SJCRH30 (cell line): ENCODE measurements at places on chromosomes 4 and X. TPM values are rescaled to one million over a fixed set of nuclear protein-coding genes. Genes with fewer than 3 reads are reported as not detected.

The MPP1 gene
- total RNA-seq: 0.43 TPM in 1 of 2 replicates, not detected in the other

The RAB28 gene
- total RNA-seq: 32.7 and 40.2 TPM in 2 replicates

The GYPA gene
- 0.23 and 0.28 TPM in 2 replicates for total RNA-seq

The CITED1 gene
- total RNA-seq: 8.1 TPM in 2 replicates

The NALF2 gene
- total RNA-seq: not detected in 2 replicates

The ZNF157 gene
- not detected in 2 replicates for total RNA-seq

The MTMR8 gene
- total RNA-seq: not detected in 2 replicates

The ALB gene
- total RNA-seq: not detected in 2 replicates

The SYNPO2 gene
- total RNA-seq: 8.5 and 9.2 TPM in 2 replicates

The MUC7 gene
- total RNA-seq: 0.06 TPM in 1 of 2 replicates, not detected in the other

- H3K27ac ChIP-seq: no peak overlapping the region
- no peak for DNase-seq
- H3K36me3 ChIP-seq: no peaks in the 10 kb centered on the region
Observed at GRCh38 chr4:38665551-38666411, 1.8 kb downstream of the KLF3 start.

GRCh38 chr4:147717878-147718277 is 14.0 kb upstream of the ARHGAP10 start:
- no peaks in the 10 kb centered on the region for H3K36me3 ChIP-seq
- no peak for DNase-seq
- H3K27me3 ChIP-seq: no peaks in the 10 kb centered on the region
- no peak overlapping the region for H3K27ac ChIP-seq

GRCh38 chr4:162510115-162510514 is 346.3 kb upstream of the FSTL5 start:
- H3K36me3 ChIP-seq: no peaks in the 10 kb centered on the region
- DNase-seq: no peak
- H3K4me3 ChIP-seq: no peak overlapping the region
- no peak overlapping the region for H3K27ac ChIP-seq
- H3K4me1 ChIP-seq: no peaks in the 10 kb centered on the region

- H3K27ac ChIP-seq: no peak overlapping the region
- H3K4me1 ChIP-seq: no peaks in the 10 kb centered on the region; the same call in 1 of the 2 replicates
- H3K4me3 ChIP-seq: no peak overlapping the region
- H3K27me3 ChIP-seq: no peaks in the 10 kb centered on the region
Observed at GRCh38 chr4:158006990-158007389, 165.8 kb downstream of the GASK1B start.

- H3K4me3 ChIP-seq: no peak overlapping the region
- H3K27me3 ChIP-seq: no peaks in the 10 kb centered on the region
- H3K27ac ChIP-seq: no peak overlapping the region
- DNase-seq: no peak
- no peaks in the 10 kb centered on the region for H3K36me3 ChIP-seq
Observed at GRCh38 chr4:80213117-80213815, 16.0 kb downstream of the PRDM8 start.

DNA sequence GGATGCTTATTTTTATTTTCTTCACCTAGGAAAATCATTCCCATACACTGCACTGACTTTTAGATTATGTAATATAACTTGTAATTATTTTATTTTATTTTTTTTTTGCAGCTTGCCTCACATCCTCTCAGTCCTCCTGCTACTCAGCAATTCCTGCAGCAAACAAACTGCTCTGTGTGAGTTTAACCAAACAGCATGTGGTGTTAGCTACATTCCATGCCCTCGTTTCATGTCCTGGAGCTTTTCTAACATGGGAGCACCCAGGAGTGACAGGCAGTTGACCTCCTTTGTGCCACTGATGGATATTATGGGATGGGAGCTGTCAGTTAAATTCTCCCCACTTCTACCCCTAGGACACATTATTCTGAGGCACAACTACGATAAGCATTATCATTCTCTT is 24.8 kb downstream of the CXCL1 start:
- no peak overlapping the region for H3K27ac ChIP-seq
- no peaks in the 10 kb centered on the region for H3K27me3 ChIP-seq
- H3K4me1 ChIP-seq: peaks cover 7% of the 10 kb centered on the region
- no peak overlapping the region for H3K4me3 ChIP-seq
- H3K36me3 ChIP-seq: no peaks in the 10 kb centered on the region

DNA sequence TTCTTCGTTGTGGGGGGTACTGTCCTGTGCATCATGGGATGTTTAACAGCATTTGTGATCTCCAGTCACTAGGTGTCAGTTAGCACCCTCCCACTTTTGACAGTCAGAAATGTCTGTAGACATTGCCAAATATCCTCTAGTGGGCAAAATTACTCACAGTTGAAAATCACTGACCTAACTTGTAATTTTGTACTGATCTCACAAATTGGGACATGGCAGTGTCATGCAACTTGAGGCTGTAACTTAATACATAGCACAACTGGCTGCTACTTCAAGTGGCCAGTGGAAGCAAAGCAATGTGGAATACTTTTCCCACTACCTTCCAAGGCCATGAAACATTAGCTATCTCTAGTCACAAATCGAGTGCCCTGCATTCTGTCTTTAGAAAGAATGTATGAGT is 23.2 kb upstream of the TSPAN7 start:
- no peaks in the 10 kb centered on the region for H3K27me3 ChIP-seq
- no peaks in the 10 kb centered on the region for H3K4me1 ChIP-seq
- DNase-seq: no peak
- H3K27ac ChIP-seq: no peak overlapping the region
- no peaks in the 10 kb centered on the region for H3K36me3 ChIP-seq

DNA sequence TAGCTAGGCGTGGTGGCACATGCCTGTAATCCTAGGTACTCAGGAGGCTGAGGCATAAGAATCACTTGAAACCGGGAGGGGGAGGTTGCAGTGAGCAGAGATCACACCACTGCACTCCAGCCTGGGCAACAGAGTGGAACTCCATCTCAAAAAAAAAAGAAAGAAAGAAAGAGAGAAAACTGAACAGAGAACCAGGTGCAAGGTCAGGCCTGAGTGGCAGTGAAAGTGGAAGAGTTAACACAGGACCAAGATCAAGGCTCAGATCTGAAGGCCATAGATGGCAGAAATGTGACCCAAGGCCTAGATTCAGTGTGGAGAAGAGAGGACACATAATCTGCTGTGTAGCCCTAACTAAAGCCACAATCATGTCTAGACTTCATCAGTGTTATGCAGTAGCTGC is 4.9 kb upstream of the ZNF630 start:
- H3K27ac ChIP-seq: no peak overlapping the region
- DNase-seq: no peak
- H3K27me3 ChIP-seq: no peaks in the 10 kb centered on the region

- H3K27ac ChIP-seq: no peak overlapping the region; the same call in 1 of the 2 replicates
- H3K27me3 ChIP-seq: 0 out of 2 replicates have a peak, but pooled peaks cover 3% of the 10 kb centered on the region
- no peak for DNase-seq
- peaks cover 13% of the 10 kb centered on the region; the same call in 1 of the 2 replicates for H3K4me1 ChIP-seq
- H3K4me3 ChIP-seq: peak overlapping the region; percentile 48
Observed at GRCh38 chr4:76011018-76011670, 3.8 kb upstream of the CXCL9 start.

GRCh38 chrX:37776987-37777325 is 2.9 kb upstream of the CYBB start:
- H3K36me3 ChIP-seq: no peaks in the 10 kb centered on the region
- H3K4me1 ChIP-seq: no peaks in the 10 kb centered on the region
- H3K4me3 ChIP-seq: no peak overlapping the region
- no peaks in the 10 kb centered on the region for H3K27me3 ChIP-seq

- H3K36me3 ChIP-seq: no peaks in the 10 kb centered on the region
- H3K27ac ChIP-seq: no peak overlapping the region
- no peaks in the 10 kb centered on the region for H3K4me1 ChIP-seq
- H3K4me3 ChIP-seq: no peak overlapping the region
Observed at GRCh38 chr4:11106759-11107158, 321.9 kb downstream of the HS3ST1 start.

DNA sequence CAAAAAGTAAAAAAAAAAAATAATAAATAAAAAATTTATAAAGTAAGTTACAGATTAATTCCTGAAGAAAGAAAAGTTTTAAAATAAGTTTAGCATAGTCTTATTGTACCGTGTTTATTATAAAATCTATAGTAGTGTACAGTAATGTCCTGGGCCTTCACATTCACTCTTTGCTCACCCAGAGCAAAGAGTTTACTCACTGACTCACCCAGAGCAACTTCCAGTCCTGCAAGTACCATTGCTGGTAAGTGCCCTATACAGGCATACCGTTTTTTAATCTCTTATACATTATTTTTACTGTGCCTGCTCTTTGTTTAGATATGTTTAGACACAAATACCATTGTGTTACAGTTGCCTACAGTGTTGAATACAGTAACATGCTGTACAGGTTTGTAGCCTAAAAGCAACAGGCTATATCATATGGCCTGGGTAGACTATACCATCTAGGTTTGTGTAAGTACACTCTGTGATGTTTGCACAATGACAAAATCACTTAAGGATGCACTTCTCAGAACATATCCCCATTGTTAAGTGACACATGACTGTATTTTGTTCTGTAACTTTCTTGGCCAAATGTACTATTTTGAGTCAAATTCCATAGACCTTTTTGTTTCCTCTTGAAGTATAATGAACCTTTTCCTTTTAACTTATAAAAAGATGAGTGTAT is 199.0 kb upstream of the NUDT6 start:
- no peak for DNase-seq
- no peak overlapping the region for H3K27ac ChIP-seq
- no peaks in the 10 kb centered on the region for H3K4me1 ChIP-seq
- peaks cover 4% of the 10 kb centered on the region; the same call in 1 of the 2 replicates for H3K36me3 ChIP-seq
- H3K4me3 ChIP-seq: no peak overlapping the region

DNA sequence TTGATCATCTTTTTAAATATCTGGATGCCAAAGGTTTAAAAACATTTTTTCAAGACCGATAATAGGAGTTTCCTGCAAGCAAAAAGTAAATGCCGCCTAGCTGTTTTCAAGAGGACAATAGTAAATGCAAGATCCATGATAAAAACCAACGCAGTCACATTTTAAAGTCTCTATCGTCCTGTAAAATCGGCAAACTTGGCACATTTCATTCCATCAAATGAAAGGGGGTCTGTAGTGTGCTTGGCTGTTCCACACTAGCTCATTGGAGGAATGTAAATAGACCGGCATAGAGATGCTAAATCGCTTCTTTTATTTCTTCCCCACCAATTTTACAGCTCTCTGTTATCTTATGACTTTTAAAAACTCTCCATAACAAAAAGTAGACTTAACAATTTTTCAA is 202.2 kb downstream of the NLGN4X start:
- no peak for DNase-seq
- H3K27ac ChIP-seq: no peak overlapping the region
- no peaks in the 10 kb centered on the region for H3K27me3 ChIP-seq
- no peaks in the 10 kb centered on the region for H3K36me3 ChIP-seq
- no peak overlapping the region for H3K4me3 ChIP-seq

DNA sequence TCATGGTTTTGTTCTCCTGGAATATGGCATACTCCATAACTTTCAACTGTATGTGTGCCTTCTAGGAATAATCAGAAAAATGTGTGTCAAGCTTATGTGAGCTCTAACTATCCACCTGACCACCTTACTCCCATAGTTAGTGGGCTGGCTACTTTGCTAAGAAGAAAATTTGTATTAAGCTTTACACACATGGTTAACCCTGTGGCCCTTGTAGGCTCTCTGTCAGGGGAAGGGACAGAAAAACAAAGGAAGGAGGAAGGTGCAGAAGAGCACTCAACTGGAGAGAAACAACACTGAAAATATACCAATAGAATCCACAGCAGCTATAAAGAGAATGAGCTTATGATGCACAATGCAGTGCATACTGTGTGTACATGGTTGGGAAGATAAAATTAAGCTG is 84.6 kb downstream of the PPP3CA start:
- DNase-seq: no peak
- H3K27ac ChIP-seq: no peak overlapping the region
- no peaks in the 10 kb centered on the region for H3K27me3 ChIP-seq
- H3K4me1 ChIP-seq: no peaks in the 10 kb centered on the region

DNA sequence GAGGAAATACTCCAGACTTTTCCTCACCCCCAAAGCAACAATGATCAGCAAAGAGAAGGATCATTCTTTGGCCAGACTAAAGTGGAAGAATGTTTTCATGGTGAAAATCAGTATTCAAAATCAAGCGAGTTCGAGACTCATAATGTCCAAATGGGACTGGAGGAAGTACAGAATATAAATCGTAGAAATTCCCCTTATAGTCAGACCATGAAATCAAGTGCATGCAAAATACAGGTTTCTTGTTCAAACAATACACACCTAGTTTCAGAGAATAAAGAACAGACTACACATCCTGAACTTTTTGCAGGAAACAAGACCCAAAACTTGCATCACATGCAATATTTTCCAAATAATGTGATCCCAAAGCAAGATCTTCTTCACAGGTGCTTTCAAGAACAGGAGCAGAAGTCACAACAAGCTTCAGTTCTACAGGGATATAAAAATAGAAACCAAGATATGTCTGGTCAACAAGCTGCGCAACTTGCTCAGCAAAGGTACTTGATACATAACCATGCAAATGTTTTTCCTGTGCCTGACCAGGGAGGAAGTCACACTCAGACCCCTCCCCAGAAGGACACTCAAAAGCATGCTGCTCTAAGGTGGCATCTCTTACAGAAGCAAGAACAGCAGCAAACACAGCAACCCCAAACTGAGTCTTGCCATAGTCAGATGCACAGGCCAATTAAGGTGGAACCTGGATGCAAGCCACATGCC is 89.7 kb downstream of the TET2 start:
- H3K4me3 ChIP-seq: no peak overlapping the region
- no peak for DNase-seq
- 0 out of 2 replicates have a peak, but pooled peaks cover 3% of the 10 kb centered on the region for H3K4me1 ChIP-seq
- peaks cover 43% of the 10 kb centered on the region for H3K36me3 ChIP-seq
- H3K27ac ChIP-seq: no peak overlapping the region

DNA sequence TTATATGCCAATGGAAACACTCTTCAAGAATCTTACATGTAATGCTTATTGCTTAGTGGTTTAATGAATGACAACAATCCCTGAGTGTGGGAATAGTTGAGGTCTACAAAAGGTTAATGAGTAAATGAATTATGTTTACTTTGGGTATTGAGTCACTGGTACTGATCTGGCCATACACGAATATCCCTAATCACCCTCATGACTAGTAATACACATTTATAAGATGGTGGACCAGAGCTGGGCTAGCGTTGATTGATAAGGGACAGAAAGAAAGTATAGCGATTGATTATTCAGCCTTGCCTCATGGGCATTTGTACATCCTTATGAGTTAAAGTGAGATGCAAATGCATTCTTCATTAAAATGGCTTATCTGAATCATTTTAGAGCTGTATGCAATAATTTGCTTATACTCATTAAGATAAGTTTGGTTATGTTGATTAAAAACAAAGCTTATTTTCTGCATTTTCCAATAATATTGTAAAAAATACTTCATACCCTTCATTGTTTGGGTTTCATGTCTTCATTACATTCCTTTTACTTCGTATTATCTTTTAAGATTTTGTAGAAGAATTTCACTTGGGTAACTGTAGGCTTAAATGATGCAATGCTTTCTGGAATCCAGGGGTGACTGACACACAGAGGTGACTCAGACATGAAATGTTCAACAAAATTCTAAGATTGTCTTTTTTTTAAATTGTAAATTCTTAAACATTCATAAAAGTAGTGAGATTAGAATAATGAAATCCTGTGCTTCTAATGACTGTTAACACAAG is 47.4 kb downstream of the FGF2 start:
- no peak overlapping the region for H3K4me3 ChIP-seq
- DNase-seq: no peak
- H3K4me1 ChIP-seq: no peaks in the 10 kb centered on the region
- no peaks in the 10 kb centered on the region for H3K27me3 ChIP-seq

- H3K27me3 ChIP-seq: no peaks in the 10 kb centered on the region
- peak overlapping the region; percentile 66; the same call in 1 of the 2 replicates for H3K27ac ChIP-seq
- DNase-seq: no peak
- peaks cover 18% of the 10 kb centered on the region for H3K4me1 ChIP-seq
- no peak overlapping the region for H3K4me3 ChIP-seq
Observed at GRCh38 chr4:7459471-7459870, 24.7 kb upstream of the PSAPL1 start.

GRCh38 chr4:102608190-102608589 is 107.0 kb downstream of the NFKB1 start:
- no peak overlapping the region for H3K27ac ChIP-seq
- no peaks in the 10 kb centered on the region for H3K4me1 ChIP-seq
- no peak overlapping the region for H3K4me3 ChIP-seq
- no peak for DNase-seq
